Activated T-helper 1 cell treated with anti-CD3 and anti-CD28 coated beads, Interleukin-2, amount 50 U/mL, for 16 hours (primary cell): ENCODE measurements at places on chromosomes 12 and 14.

GRCh38 chr12:75571204-75571603, 59.8 kb upstream of the KRR1 start:
- no peak for DNase-seq

DNA sequence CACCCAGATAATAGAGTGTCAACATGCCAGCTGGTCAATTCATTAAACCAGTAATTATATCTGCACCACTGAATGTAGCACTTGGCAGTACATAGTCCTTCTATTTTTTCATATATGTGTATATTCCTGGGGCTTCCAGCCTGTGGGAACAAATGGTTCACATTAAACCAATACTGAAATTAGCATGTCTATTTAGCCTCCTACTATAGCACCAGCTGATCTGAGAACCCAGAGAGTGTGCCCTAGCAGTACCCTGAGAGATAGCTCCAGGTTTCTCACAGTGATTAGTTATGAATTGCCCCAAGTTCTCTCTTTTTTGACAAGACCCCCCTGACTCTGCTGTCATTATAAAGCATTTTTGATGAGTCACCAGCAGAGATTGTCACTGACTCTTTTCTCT, 1097.3 kb upstream of the FLRT2 start:
- no peak for DNase-seq

GRCh38 chr12:6540181-6540877, 6.0 kb downstream of the GAPDH start:
- DNase-seq = no peak

DNA sequence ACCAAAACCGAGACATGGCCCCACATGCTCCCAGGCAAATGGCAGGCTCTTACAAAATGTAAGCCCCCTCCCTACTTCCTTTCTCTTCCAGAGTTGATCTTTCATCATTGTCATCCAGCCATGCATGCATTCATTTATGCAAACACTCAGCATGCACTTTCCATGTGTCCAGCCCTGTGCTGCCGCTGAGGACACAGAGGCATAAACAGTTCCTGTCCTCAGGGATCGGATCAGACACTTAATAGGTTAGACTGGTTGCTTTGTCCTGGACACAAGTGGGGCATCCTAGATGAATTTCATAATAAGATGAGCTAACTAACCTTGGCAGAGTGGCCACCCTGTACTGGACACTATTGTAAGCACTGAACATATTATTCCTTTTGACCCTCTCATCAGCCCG, 23.1 kb downstream of the PRIMA1 start:
- no peak for DNase-seq

DNA sequence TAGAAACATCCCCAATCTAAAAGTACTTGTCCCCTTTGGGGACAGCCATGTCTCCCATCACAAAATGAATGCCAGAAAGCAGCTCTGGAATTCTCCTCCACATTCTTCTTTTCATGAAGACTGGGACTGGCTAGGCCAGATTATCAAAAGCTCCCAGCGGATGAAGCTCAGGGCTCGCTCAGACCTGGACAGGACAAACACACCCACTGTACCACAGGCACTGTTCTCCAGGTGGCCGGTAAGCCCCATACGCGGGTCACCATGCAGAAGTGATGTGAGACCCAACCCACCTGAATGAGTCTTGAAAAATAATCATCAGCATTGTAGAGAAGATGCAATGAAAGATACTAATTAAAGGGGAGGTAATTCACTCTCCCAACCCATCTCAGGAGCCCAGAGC, 85.1 kb downstream of the GCH1 start:
- DNase-seq = no peak

DNA sequence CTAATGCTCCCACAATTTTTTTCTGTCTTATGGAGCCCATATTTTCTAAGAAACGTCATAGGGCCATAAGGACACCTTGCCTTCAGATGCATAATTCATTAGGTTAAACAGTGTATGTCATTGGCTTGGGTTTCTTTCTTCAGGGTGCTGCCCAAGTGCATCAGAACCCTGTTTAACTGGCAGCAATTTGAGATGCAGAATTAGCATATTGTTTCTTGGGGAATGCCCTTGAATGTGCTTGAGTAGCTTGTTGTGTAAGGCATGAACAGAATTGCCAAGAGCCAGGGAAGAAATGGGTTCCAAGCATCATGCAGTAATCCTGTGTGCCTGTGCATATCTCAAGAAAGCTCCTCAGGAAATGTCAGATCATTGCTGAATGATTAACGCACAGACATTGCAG, 277.2 kb downstream of the SYT1 start:
- no peak for DNase-seq

DNA sequence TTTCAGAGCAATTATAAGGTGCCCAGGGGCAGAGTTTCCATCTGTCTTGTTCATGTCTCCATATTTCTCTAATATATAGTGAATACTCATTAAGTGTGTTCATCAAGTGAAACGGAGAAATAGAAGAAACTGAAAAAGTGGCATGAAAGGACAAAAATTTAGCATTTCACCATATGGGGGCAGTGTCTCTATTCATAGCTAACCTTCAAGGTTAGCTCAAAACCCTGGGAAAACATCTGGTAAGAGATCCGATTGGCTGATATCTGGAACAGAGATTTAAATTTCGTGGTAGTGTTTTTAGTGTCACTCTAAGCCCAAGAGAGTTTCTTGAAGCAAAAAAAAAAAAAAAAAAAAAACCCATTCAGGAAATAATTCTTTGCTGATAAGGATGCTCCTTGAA, 367.5 kb downstream of the DAD1 start:
- DNase-seq = no peak

DNA sequence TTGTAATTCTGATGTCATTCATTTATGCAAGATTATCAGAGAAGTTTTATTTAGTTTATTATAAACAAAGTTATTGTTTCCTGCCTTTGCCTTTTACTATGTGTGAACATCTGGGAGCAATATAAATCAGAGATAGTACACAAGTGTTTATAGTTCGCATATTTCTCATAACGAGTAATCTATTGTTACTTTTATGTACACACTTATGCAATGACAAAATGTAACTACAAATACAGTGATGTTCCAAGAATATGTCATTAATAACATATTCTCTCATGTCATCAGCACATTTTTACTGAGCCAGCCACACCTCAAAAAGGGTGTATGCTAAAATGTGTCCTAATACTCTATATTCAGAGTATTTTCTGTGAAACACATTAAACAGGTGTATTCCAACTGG, 243.2 kb downstream of the ALX1 start:
- no peak for DNase-seq

DNA sequence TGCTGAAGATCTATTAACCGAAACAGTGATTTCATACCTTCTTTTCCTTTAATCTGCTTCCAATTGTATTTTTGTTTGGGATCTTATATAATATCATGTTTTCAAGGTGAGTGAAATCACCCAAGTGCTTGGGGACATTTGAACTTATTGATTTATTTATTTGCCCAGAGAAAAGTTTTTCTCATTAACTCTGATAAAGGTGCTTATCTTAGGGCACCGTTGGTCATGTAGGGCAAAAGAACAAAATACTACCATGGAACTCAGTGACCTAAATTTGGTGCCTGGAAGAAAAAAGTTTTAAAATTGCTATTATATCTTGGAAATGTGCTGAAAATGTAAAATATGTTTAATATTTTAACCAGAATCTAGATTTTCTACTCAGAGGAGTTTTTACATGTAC, 207.4 kb upstream of the NPAS3 start:
- DNase-seq = no peak

- DNase-seq = no peak
Observed at GRCh38 chr12:80857311-80857710, 80.4 kb downstream of the LIN7A start.

- DNase-seq = no peak
Observed at GRCh38 chr12:43148691-43149090, 403.3 kb downstream of the ADAMTS20 start.

GRCh38 chr14:49702725-49703124, 9.8 kb downstream of the KLHDC1 start:
- DNase-seq = no peak

DNA sequence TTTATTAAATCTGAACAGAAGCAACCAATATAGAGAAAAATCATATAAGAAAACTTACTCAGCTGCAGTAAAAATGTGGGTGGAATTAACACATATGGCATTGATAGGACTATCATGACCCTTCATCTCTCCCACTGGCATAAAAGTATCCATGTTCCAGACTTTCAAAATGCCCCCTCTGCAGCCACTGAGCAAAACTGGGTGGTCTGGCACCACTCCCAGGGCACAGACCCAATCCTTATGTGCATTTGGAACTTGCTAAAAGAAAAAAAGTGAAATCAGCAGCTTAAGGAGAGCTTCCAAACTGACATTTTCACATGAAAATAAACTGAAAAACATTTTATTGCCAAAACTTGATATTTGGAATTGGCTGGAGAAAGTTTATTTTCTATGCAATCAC, 141.5 kb downstream of the KIF21A start:
- DNase-seq = no peak

- no peak for DNase-seq
Observed at GRCh38 chr12:29530436-29530835, 33.0 kb upstream of the OVCH1 start.

DNA sequence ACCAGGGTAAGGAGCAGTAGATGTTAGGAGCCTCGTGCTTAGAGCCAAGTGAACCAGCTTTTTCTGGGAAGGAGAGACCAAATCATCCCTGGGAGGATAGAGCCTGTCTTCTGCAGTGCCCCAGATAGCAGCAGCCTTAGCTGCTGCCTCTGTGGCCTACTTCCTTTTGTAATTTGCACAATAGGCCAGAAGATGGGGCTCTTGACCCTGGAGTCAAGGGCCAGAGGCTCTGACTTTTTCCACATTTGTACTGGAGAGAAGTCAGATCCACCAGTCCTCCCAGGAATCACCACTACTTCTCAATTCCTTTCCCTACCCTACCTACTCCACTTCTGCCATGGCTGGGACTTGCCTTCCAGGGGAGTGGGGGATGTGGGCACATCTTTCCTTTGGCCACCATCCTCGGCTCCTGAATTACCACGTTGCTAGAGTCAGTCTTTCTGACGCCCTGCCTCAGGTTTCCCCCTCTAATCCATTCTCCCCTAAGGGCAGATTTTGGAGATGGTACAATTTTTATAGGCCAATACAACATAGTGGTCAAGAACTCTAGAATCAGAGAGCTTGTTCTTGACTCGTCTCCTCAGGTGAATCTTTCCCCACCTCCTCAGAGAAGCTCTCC, 3.3 kb upstream of the SLC4A8 start:
- DNase-seq = no peak

DNA sequence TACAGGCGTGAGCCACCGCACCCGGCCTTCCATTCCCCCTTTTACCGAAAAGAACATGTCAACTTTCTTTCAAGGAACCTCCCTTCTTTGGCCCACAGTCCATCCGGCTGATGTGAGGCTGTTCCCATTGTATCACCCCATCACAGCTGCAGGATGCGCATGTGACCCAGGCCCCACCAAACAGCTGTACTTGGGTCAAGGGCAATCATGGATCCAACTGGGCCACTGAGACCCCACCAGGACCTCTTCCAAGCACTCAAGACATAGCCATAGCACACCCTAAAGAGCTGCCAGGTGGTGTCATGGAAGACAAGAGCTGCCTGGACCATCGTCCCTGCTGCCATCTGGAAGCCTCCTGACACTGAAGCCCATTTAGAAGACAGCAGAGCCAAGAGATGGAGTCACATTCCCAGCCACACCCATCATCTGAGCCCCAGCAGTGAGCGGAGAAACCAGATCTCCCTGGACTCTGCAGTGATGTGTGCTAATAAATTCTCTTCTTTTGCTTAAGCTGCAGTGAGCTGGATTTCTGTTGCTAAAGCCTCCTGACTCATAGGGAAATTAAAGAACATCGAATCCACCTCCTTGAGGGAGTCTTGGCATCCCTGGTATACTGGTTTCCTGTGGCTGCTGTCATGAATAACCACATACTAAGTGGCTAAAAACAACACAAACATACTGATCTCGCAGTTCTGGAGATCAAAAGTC, 105.6 kb downstream of the KSR2 start:
- DNase-seq = no peak

DNA sequence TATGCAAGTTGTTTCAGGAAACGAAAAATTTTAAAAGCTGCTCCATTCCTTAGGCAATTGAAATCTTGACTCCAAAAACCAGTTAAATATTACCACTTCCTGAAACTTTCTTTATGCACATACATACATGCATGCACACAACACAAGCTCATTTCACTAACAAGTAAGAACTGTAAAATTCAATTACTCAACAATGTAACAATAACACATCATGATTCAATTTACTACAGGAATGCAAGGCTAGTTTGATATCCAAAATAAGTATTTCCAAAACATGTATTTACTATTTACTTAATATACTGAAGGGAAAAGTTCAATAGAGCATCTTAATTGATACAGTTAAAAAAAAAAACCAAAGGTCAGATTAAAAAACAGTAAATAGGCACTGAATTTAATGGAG, 19.6 kb downstream of the NAP1L1 start:
- no peak for DNase-seq

DNA sequence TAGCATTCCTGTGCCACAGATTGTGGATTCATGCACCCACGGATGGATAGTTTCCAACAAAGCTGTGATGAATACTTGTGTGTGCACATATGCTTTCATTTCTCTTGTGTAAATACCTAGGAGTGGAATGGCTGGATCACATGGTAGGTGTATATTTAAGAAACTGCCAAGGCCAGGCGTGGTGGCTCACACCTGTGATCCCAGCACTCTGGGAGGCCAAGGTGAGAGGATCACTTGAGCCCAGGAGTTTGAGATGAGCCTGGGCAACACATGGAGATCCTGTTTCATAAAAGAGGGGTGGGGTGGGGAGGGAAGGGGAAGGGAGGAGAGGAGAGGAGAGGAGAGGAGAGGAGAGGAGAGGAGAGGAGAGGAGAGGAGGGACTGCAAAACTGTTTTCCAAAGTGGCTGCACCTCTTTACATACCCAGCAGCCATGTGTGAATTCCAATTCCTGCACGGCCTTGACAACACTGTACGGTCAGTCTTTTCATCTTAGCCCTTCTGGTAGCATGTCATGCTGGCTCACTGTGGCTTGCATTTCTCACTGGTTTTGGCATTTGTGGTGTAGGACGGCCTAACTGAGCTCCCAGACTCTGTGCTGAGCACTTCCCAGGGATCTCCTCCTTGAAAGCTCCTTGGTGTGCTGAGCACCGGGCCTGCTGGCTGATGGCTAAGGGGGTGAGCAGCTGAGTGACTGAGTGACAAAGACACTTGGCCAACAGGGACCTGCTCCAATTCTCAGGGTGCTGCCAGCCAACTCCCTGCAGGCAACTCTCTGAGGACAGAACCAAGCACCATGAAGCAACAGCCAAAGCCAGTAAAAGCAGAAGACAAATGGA, 27.9 kb downstream of the SYNE3 start:
- DNase-seq = no peak

GRCh38 chr12:97358361-97358760, 104.2 kb upstream of the RMST start:
- DNase-seq = no peak

- DNase-seq = no peak
Observed at GRCh38 chr14:34433957-34434356, 28.1 kb downstream of the SPTSSA start.

GRCh38 chr14:67482231-67483164, 6.0 kb downstream of the TMEM229B start:
- DNase-seq = no peak

- no peak for DNase-seq
Observed at GRCh38 chr12:57072661-57073060, 5.9 kb downstream of the NEMP1 start.
